Activated B cell treated with CpG ODN at 0.5 μM for 24 hours (primary cell): ENCODE measurements at places on chromosomes 1 and 21. TPM values are rescaled to one million over a fixed set of nuclear protein-coding genes. Genes with fewer than 3 reads are reported as not detected.

GRCh38 chr1:114453361-114453784 lies 57.6 kb downstream of the TRIM33 start:
- peaks cover 65% of the 10 kb centered on the region for H3K36me3 ChIP-seq
- no peak for DNase-seq
- H3K4me3 ChIP-seq = no peak overlapping the region
- no peak overlapping the region for H3K27ac ChIP-seq
- H3K4me1 ChIP-seq = peaks cover 3% of the 10 kb centered on the region
- H3K27me3 ChIP-seq = no peaks in the 10 kb centered on the region

- H3K4me3 ChIP-seq = no peak overlapping the region
- H3K4me1 ChIP-seq = no peaks in the 10 kb centered on the region
- peaks cover 51% of the 10 kb centered on the region for H3K27me3 ChIP-seq
- no peak overlapping the region for H3K27ac ChIP-seq
Observed at GRCh38 chr21:46099476-46099875, 1.6 kb downstream of the COL6A2 start.

GRCh38 chr21:33898586-33898985 lies 17.0 kb downstream of the ATP5PO start:
- no peak for DNase-seq
- H3K36me3 ChIP-seq = peaks cover 34% of the 10 kb centered on the region
- peaks cover 7% of the 10 kb centered on the region for H3K27me3 ChIP-seq

GRCh38 chr1:62342270-62342669 lies 23.0 kb upstream of the KANK4 start:
- no peaks in the 10 kb centered on the region for H3K36me3 ChIP-seq
- H3K27ac ChIP-seq = no peak overlapping the region
- peaks cover 8% of the 10 kb centered on the region for H3K27me3 ChIP-seq

DNA sequence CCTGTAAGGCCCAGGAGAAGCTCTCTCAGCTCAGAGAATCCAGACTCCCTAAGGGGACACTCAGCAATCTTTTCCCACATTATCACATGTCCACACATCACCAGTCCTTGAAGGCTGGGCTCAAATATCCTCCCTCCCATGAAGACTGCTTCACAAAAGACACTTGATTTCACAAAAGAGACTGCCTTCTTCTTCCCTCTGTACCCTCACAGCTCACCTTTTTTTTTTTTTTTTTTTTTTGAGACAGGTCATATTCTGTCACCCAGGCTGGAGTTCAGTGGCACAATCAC lies 1.5 kb downstream of the CD58 start:
- no peak for DNase-seq
- peaks cover 52% of the 10 kb centered on the region for H3K36me3 ChIP-seq
- peaks cover 84% of the 10 kb centered on the region for H3K4me1 ChIP-seq

- peak overlapping the region; percentile 47 for H3K27ac ChIP-seq
- H3K4me1 ChIP-seq = no peaks in the 10 kb centered on the region
- peaks cover 1% of the 10 kb centered on the region for H3K27me3 ChIP-seq
- H3K36me3 ChIP-seq = no peaks in the 10 kb centered on the region
- peak overlapping the region; percentile 61 for H3K4me3 ChIP-seq
- no peak for DNase-seq
Observed at GRCh38 chr1:247448107-247448791, 9.7 kb downstream of the OR2B11 start.

GRCh38 chr1:234728740-234729139 lies 118.8 kb upstream of the IRF2BP2 start:
- no peak overlapping the region for H3K27ac ChIP-seq
- DNase-seq = no peak
- H3K36me3 ChIP-seq = no peaks in the 10 kb centered on the region
- H3K4me1 ChIP-seq = peaks cover 68% of the 10 kb centered on the region

- no peaks in the 10 kb centered on the region for H3K4me1 ChIP-seq
- DNase-seq = no peak
- H3K4me3 ChIP-seq = no peak overlapping the region
- H3K27me3 ChIP-seq = peaks cover 3% of the 10 kb centered on the region
- H3K36me3 ChIP-seq = peaks cover 11% of the 10 kb centered on the region
Observed at GRCh38 chr1:54777431-54777830, 13.1 kb upstream of the PARS2 start.

DNA sequence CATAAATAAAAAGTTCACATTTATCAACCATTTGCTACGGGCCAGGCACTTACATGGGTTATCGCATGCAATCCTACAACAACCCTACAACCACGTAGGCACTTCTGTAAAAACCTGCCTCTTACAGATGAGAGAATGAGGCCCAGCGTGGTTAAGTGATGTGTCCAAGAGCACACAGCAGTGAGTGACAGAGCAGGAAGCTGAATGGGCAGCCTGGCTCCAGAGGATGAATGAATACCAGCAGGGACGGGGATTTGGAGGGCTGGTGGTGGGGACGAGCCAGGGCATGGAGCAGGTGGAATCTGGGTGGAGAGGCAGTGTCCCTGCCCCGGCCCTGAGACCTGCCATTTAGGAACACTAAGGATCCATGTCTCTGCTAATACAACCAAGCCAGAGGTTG lies 35.5 kb downstream of the SYF2 start:
- H3K27me3 ChIP-seq = peaks cover 10% of the 10 kb centered on the region
- no peak overlapping the region for H3K27ac ChIP-seq
- DNase-seq = no peak
- peaks cover 12% of the 10 kb centered on the region for H3K4me1 ChIP-seq
- no peaks in the 10 kb centered on the region for H3K36me3 ChIP-seq

- peaks cover 11% of the 10 kb centered on the region for H3K4me1 ChIP-seq
- H3K27ac ChIP-seq = no peak overlapping the region
- no peak overlapping the region for H3K4me3 ChIP-seq
- no peak for DNase-seq
- H3K27me3 ChIP-seq = peaks cover 14% of the 10 kb centered on the region
Observed at GRCh38 chr1:220533504-220534109, 5.7 kb downstream of the MARK1 start.

GRCh38 chr1:214018386-214019268 lies 30.9 kb downstream of the PROX1 start:
- no peak for DNase-seq
- no peaks in the 10 kb centered on the region for H3K4me1 ChIP-seq
- H3K36me3 ChIP-seq = no peaks in the 10 kb centered on the region
- no peak overlapping the region for H3K4me3 ChIP-seq
- H3K27me3 ChIP-seq = no peaks in the 10 kb centered on the region

- H3K27me3 ChIP-seq = peaks cover 44% of the 10 kb centered on the region
- H3K4me1 ChIP-seq = peaks cover 24% of the 10 kb centered on the region
Observed at GRCh38 chr1:200035956-200036618, 8.6 kb downstream of the NR5A2 start.

DNA sequence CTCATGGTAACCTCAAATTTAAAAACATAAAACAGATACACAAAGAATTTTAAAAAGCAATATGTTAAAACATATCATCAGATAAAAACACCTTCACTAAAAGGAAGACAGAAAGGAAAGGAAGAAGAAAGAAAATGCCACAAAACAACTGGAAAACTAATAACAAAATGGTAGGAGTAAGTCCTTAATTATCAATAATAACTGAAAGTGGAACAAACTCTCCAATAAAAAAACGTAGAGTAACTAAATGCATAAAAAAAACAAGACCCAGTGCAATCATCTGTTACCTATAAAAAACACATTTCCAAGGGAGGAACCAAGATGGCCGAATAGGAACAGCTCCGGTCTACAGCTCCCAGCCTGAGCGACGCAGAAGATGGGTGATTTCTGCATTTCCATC lies 47.1 kb upstream of the ACADM start:
- DNase-seq = no peak
- H3K27ac ChIP-seq = no peak overlapping the region
- H3K27me3 ChIP-seq = peaks cover 15% of the 10 kb centered on the region

DNA sequence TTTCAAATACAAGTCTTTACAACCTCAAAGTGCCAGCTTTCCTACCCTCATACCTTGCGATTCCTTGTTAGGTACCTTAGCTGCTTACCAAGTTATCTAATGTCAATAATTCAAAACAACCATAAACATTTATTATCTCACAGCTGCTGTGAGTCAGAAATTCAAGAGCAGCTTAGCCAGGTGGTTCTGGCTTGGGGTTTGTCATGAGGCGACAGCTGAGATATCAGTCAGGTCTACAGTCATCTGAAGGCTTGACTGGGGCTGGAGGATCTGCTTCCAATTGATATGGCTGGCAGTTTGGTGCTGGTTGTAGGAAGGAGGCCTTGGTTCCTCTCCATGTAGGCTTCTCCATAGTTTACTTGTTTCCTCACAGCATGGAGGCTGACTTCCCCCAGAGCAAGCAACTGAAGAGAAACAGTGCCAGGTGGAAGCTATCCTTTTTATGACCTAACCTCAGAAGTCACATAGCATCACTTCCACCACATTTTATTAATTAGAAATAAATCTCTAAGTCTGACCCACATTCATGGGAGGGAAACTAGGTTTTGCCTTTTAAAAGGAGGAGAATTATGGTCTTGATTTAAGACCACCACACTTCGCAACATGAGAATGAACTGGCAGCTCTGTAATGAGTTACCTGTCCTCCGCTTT lies 103.3 kb upstream of the FGGY start:
- peaks cover 2% of the 10 kb centered on the region for H3K27me3 ChIP-seq
- DNase-seq = no peak
- H3K27ac ChIP-seq = no peak overlapping the region
- H3K4me3 ChIP-seq = no peak overlapping the region

- H3K27me3 ChIP-seq = peaks cover 6% of the 10 kb centered on the region
- no peak overlapping the region for H3K4me3 ChIP-seq
- DNase-seq = no peak
- H3K36me3 ChIP-seq = no peaks in the 10 kb centered on the region
- no peaks in the 10 kb centered on the region for H3K4me1 ChIP-seq
Observed at GRCh38 chr1:200005165-200005564, 22.3 kb upstream of the NR5A2 start.

GRCh38 chr1:3674100-3675094 lies 22.1 kb downstream of the TP73 start:
- H3K36me3 ChIP-seq = no peaks in the 10 kb centered on the region
- peaks cover 74% of the 10 kb centered on the region for H3K4me1 ChIP-seq
- H3K27ac ChIP-seq = peak overlapping the region; percentile 59
- no peak for DNase-seq

DNA sequence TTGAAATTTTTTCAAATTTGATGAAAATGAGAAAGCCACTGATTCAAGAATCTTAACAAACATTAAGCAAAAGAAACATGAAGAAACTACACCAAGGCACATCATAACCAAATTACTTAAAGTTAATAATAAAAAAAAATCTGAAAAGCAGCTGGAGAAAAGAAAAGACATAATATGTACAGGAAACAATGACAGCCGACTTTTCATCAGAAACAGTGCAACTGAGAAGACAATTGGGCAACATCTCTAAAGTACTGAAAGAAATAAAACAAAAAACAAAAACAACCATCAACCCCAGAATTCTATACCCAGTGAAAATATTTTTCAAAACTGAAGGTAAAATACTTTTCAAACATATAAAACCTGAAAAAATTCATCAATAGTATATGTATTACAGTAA lies 73.8 kb upstream of the DMRTA2 start:
- no peaks in the 10 kb centered on the region for H3K27me3 ChIP-seq
- H3K4me3 ChIP-seq = no peak overlapping the region
- H3K27ac ChIP-seq = no peak overlapping the region
- DNase-seq = no peak
- H3K36me3 ChIP-seq = peaks cover 49% of the 10 kb centered on the region

DNA sequence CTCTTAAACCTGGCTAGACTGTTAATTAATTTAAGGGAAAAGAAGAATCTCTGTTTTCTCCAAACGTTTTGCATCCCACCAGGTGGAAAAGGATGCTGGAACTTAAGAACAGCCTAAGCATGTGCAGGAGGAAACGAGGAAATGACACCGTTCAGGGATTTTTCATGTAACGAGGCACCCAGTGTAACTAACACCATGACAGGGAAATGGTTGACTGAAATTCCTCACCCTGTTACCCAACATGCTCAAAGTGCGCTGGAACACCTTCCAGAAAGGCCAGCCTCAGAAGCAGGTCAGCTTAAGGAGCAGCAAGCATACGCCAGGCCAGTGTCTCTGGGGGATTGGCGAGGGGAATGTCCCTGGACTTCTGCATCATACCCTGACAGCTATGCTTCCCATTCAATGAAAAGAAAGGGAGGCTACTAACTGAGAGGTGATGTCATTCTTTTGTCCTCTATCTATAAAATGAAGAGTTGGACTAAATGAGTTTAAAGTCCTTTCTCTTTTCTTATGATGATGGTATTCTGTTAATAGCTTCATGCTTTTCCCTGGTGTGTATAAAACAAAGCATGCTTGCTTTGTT lies 21.6 kb downstream of the TNN start:
- DNase-seq = no peak
- H3K4me1 ChIP-seq = no peaks in the 10 kb centered on the region
- H3K4me3 ChIP-seq = no peak overlapping the region
- H3K27me3 ChIP-seq = peaks cover 4% of the 10 kb centered on the region

DNA sequence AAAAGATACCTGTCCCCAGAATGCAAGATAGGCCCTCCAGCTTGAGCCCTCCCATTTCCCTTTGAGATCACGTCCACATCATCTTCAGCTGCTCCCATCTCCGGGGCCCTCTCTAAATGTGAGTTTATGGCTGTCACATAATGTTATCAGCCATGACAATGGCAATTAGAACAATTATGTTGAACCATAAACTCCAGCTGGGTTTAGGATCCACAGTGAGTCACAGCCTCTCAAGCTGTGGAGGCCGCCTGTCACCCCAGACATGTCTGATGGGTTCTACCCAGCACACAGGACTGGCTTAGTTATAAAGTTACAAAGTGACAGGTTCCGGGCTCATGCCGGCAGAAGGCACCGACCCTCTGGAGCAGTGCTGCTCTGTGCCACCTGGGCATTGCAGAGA lies 597.3 kb downstream of the PTPRU start:
- peaks cover 2% of the 10 kb centered on the region for H3K27me3 ChIP-seq
- DNase-seq = no peak
- no peaks in the 10 kb centered on the region for H3K36me3 ChIP-seq

- no peaks in the 10 kb centered on the region for H3K36me3 ChIP-seq
- no peak overlapping the region for H3K4me3 ChIP-seq
- H3K27ac ChIP-seq = no peak overlapping the region
- H3K27me3 ChIP-seq = peaks cover 2% of the 10 kb centered on the region
- no peak for DNase-seq
Observed at GRCh38 chr1:91635763-91636162, 135.1 kb downstream of the CDC7 start.

DNA sequence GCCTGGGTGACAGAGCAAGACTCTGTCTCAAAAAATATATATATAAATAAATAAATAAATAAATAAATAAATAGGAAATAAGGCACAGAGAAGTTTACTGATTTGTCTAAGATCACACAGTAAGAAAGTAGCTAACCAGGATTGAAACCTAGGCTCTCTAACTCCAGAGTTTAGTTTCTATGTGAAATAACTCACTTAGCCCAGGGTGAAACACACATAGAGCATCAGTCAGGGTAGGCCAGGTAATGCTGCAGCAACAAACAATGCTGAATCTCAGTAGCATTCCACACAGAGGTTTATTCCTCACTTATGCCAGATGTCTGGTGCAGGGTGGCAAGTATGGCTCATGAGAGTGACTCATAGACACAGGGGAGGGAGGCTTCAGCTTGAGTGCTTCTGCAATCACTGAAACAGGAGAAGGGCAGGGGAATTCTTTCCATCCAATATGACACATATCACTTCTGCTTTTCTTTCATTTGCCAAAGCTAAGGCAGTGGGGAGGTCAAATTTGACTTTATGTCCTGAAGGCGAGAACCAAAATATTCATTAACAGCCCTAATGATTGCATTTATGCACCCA lies 37.1 kb upstream of the KANK4 start:
- no peak overlapping the region for H3K27ac ChIP-seq
- H3K36me3 ChIP-seq = no peaks in the 10 kb centered on the region
- H3K4me3 ChIP-seq = no peak overlapping the region

HTR6 gene
- total RNA-seq = not detected in 2 replicates

CRB1 gene
- total RNA-seq = not detected in 2 replicates

ADAM30 gene
- total RNA-seq = not detected in 2 replicates

SLC6A9 gene
- total RNA-seq = 10.3 and 10.4 TPM in 2 replicates

BMP8B gene
- total RNA-seq = 1.2 and 1.4 TPM in 2 replicates

CCT8 gene
- 170 and 179 TPM in 2 replicates for total RNA-seq

NUAK2 gene
- total RNA-seq = 26.1 and 26.2 TPM in 2 replicates

CHRNB2 gene
- not detected in 2 replicates for total RNA-seq
